ENCODE measurements at places on chromosomes 4 and X. TPM values are rescaled to one million over a fixed set of nuclear protein-coding genes. Genes with fewer than 3 reads are reported as not detected.

Gene PAGE5
- total RNA-seq: not detected

Gene FMR1NB
- total RNA-seq: not detected

Gene SOX3
- not detected for total RNA-seq

Gene MGST2
- 143 TPM for total RNA-seq

Gene KIAA1210
- not detected for total RNA-seq

Gene WNK3
- total RNA-seq: 1.1 TPM

Gene GRPR
- total RNA-seq: not detected

Gene CXorf38
- 12.4 TPM for total RNA-seq

Gene NPY1R
- 0.58 TPM for total RNA-seq

Gene F8A2
- total RNA-seq: not detected

Gene MID1
- 15.5 TPM for total RNA-seq

Gene RS1
- total RNA-seq: not detected

Gene SFRP2
- not detected for total RNA-seq

Gene CFAP299
- not detected for total RNA-seq

Gene MANBA
- total RNA-seq: 20.2 TPM

Gene STBD1
- total RNA-seq: 3.5 TPM

Gene PCDH18
- under 0.01 TPM for total RNA-seq

Gene INTU
- 8.1 TPM for total RNA-seq

Gene NRK
- total RNA-seq: 0.93 TPM

Gene HAND2
- not detected for total RNA-seq

Gene CTAG1A
- not detected for total RNA-seq

Gene TMEM271
- not detected for total RNA-seq

Gene TRIM75
- total RNA-seq: not detected

Gene SSX4
- total RNA-seq: not detected

Gene SLITRK4
- 3.4 TPM for total RNA-seq

Gene TMPRSS11D
- total RNA-seq: not detected

Gene NUP62CL
- not detected for total RNA-seq

Gene PNMA6F
- total RNA-seq: not detected

Gene MAGEB17
- total RNA-seq: not detected

Gene EDA2R
- total RNA-seq: 7.6 TPM

Gene SLC6A14
- not detected for total RNA-seq

Gene VCX
- total RNA-seq: not detected

Gene SLC49A3
- total RNA-seq: 6.9 TPM

Gene IL3RA
- total RNA-seq: 77.7 TPM

Gene FSTL5
- not detected for total RNA-seq

Gene CDS1
- 0.12 TPM for total RNA-seq

Gene MAGEE1
- total RNA-seq: 3.3 TPM

Gene PDLIM5
- total RNA-seq: 71.2 TPM
